ENCODE measurements at places on chromosomes 7 and 10.

DNA sequence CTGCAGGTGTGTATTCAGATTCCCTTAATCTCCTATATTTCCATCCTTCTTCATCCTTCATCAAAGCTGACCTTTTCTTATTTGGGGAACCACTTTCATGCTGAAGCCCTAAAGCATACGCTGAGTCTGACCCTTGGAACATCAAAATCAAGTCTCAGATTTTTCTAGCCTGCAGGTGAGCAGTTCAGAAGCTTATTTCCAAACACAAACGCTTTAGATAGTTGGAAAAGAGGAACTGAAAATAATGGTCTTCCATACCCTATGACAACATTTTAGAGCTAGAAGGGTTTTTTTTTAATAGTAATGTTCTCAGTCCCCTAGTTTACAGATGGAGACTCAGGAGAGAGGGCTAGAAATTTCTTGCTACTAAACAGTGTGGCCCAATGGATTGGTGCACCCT, 1.6 kb upstream of the AGK start:
- DNase-seq = no peak

DNA sequence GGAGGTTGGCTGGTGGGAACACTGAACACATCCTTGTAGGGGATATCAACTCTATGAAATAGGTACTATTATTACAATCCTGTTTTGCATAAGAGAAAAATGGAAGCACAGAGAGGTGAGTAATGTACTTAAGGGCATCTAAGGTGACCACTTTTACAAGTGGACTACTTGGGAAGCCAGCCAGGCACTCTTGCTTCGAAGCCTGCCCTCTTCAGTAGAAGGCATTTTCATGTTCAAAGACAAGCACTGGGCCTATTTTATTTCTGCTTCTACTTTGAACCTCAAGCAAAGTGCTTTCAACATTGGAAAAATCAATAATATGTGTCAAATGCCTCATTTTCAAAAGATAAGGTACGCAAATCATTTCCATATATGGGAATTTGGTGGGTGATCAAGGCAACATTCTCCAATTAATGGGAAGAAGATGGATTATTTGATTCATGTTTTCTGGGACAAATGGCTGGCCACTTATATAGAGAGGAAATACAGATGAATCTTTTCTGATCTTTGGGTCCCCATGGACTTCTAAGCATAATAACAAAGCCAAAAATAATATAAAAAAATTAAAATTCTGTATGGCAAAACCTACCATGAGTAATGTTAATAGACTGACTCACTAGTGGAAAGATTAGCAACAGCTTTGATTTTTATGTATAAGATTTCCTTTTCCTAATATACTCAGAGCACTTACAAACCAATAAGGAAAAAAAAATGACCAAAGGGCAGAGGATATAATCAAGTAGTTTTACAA, 270.2 kb downstream of the FRMD4A start:
- no peak for DNase-seq

DNA sequence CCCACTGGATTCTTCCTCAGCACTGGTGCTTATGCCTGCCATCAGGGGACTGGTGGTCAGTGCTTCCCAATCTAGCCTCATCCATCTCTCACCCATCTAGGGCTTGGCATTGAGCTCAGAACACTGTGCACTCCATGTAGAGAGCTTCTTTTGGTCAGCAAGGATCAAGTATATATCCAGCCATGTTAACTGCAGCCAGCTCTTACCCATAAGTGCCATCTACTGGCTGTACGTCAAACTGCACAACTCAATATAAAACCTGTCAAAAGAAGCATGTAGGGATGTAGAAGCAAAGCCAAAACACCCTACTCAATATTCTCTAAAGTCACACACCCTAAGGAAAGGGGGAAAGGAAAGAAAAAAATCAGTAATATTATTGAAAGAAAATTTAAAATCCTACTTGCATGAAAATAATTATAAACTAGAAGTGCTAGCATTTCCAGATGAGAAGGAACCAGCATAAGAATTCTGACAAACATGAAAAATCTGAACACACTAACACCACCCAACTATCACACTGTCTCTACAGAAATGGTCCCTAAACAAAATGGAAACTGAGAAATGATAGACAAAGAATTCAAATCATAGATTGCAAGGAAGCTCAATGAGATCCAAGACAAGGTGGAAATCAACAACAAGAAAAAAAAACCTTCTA, 531.1 kb upstream of the STEAP1 start:
- no peak for DNase-seq

- no peak for DNase-seq
These were observed 107.8 kb downstream of the TCERG1L start for GRCh38 chr10:131203456-131204357.

GRCh38 chr7:98090116-98090515, 16.5 kb upstream of the LMTK2 start:
- DNase-seq = no peak

DNA sequence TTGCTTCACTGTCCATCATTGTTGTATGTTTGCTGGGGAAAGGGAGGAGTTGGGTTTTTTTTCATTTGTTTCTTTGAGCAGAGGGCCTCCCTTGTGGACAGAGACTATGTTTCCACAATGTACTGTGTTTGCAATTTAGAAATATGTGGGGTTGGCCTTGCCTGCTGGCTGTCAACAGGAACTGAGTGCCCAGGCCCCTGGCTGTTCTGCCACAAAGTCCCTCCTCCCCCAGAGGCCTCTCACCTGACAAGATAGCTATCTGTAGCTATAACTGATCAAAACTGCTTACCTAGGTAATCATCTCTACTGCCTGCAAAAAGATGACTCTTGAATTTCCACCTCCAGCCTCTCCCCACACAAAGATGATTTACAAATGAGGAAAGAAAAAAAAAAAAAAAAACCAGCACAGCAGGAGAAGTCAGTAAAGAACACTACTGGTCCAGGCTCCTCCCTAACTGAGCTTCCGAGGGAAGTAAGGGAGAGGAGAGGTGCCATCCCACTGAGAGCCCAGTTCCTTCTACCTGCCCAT, 121.8 kb downstream of the SGMS1 start:
- DNase-seq = no peak

DNA sequence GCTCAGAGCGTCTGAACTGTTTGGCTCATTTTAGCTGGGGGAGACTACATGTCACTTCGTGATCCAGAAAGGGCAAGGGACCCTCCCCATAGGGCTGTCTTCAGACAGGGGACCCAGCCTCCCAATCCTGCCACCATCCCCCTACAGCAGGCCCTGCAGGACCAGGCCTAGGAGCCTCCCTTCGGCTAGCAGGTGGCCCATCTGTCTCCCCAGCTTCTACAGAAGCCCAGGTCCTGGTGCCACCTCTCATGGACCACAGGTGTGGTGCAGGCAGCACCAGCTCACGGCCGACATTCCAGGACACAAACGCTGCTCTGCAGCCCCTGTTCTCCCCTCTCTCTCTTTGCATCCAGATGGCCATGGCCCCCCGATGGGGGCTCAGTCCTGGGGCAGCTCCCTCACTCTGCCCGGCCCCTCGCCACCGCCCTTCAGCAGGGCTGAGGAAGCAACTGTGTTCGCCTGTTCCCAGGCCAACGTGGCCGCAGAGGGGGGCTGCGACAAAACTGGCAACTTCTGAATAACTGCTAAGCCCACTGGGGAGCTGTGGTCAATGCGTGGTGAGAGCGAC, 10.3 kb downstream of the TECPR1 start:
- no peak for DNase-seq

GRCh38 chr7:16295558-16295957, 125.8 kb downstream of the CRPPA start:
- DNase-seq = no peak

DNA sequence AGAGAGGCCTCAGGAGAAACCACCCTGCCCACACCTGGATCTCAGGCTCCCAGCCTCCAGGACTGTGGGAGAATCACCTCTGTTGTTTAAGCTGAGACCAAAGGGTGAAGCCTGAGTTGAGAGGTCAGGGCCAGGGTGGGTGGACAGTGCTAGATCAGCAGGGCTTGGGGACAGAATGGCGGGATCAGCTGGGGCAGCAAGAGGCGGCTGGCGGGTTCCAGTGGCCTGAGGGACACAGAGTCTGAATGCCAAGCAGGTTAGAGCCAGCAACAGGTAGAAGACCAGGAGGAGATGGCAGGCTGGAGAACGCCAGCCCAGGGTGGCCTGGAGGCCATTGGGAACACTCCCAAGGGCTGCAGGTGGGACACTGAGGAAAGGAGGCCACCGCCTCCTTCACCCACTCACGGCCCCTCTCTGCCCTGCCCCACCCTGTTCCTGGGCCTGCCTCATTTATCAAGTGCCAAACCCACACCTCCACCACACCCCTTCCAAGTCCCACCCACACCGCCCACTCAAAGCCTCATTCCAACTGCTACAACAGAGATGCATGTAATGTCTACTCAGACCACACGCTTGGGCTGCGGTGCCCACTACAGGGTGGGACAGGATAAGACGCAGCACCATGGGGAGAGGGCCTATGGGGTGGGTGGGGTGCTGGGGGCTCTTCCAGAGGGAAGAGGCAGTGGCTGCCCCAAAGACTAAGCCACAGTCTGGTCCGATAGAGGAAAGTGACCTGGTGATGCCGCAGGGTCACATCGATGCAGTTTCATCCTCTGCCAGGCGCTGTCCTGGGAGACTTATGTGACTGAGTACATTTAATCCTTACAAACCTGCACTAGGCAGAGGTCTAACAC, 173.9 kb downstream of the TNS3 start:
- no peak for DNase-seq

GRCh38 chr7:151137076-151137675, 30.3 kb downstream of the GBX1 start:
- no peak for DNase-seq

GRCh38 chr7:79425665-79426064, 27.8 kb downstream of the MAGI2 start:
- DNase-seq = no peak

GRCh38 chr10:49474901-49475300, 64.0 kb downstream of the ERCC6 start:
- DNase-seq = no peak

- DNase-seq = no peak
These were observed 697 bp upstream of the SNX13 start for GRCh38 chr7:17940951-17941431.

All from GM06990 (cell line).